ENCODE measurements at places on chromosomes 13 and 19. TPM values are rescaled to one million over a fixed set of nuclear protein-coding genes. Genes with fewer than 3 reads are reported as not detected.

The EDNRB gene
- 2.6 TPM for total RNA-seq

The DCT gene
- not detected for total RNA-seq

The DGKH gene
- 30.1 TPM for total RNA-seq

The CCDC70 gene
- not detected for total RNA-seq

The VSTM1 gene
- total RNA-seq, result not detected

The TMEM272 gene
- total RNA-seq, result not detected

The FFAR1 gene
- not detected for total RNA-seq

The CYP2F1 gene
- not detected for total RNA-seq

The ADM5 gene
- 4.4 TPM for total RNA-seq

The SIAH3 gene
- total RNA-seq, result not detected

The GPR12 gene
- total RNA-seq, result not detected

The LILRA6 gene
- not detected for total RNA-seq

The VSTM2B gene
- not detected for total RNA-seq

The TMEM205 gene
- 58.9 TPM for total RNA-seq

The CIC gene
- total RNA-seq, result 86.3 TPM

The ASPDH gene
- not detected for total RNA-seq

The ZNF729 gene
- not detected for total RNA-seq

The EFNB2 gene
- 69.5 TPM for total RNA-seq

The MBD3L5 gene
- not detected for total RNA-seq

The TUBA3C gene
- total RNA-seq, result not detected

The TCF3 gene
- total RNA-seq, result 197 TPM

The POGLUT2 gene
- total RNA-seq, result 22.5 TPM

The MZT1 gene
- total RNA-seq, result 19.4 TPM

The HRC gene
- not detected for total RNA-seq

The CYP4F2 gene
- total RNA-seq, result not detected

The OR1M1 gene
- total RNA-seq, result not detected

The CA11 gene
- 2.8 TPM for total RNA-seq

The RNF225 gene
- 0.58 TPM for total RNA-seq

The C3 gene
- not detected for total RNA-seq

The BCL2L12 gene
- total RNA-seq, result 58.5 TPM

All from endothelial cell of umbilical vein (primary cell).